ENCODE measurements at places on chromosomes 5 and 9.

DNA sequence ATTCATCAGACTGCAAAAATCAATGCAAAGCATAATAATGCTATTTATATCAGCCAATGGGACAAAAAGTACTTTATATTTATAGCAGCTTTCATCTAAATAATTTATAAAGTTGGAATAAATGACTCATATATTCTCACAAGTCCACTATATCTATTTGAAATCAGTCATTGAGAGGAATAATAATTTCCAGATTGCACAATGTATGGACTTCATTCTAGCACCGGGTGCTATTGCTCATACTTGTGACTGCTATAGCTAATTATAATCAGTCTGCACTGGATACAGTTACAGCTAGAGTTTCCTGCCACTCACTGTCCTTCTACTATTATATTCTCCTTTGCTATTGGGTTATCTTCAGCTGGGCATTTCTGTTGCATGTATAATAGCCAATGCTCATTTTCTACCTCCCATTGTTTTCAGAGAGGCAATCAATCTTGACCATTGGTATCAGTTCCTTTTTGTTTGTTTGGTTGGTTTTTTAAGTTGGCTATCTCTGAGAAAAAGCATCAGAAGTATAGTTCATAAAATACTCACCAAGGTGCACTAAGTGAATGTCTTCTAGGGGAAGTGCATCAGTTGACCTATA, 1.9 kb downstream of the CDH18 start:
- no peak for DNase-seq

DNA sequence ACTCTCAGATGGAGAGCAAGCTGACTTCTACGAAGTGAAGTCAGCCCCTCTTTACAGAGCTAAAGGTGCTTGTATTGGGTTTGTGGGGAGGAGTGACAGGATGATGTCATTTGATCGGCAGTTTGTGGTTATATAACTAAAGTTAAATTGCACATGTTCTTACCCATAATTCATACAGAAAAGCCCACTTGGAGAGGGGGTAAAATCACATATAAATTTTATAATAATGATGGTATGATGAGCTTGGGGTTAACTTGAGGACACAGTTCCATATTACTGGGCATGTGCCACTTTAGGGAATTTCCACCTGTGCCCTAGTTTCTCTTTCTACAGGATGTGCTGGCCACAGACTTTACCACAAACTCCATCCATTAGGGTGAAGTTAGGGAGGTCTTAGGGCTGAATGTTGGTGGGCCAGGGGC, 1178.6 kb upstream of the CDH9 start:
- DNase-seq, result peak; percentile 12

DNA sequence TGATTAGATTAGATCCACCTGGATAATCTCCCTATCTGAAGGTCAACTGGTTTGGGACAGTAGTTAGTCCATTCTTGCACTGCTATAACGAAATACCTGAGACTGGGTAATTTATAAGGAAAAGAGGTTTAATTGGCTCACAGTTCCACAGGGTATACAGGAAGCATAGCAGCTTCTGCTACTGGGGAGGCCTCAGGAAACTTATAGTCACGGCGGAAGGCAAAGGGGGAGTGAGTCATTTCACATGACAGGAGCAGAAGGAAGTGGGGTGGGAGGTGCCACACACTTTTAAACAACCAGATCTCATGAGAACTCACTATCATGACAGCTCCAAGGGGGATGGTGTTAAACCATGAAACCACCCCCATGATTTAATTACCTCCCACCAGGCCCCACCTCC, 9.9 kb downstream of the C9orf40 start:
- no peak for DNase-seq

DNA sequence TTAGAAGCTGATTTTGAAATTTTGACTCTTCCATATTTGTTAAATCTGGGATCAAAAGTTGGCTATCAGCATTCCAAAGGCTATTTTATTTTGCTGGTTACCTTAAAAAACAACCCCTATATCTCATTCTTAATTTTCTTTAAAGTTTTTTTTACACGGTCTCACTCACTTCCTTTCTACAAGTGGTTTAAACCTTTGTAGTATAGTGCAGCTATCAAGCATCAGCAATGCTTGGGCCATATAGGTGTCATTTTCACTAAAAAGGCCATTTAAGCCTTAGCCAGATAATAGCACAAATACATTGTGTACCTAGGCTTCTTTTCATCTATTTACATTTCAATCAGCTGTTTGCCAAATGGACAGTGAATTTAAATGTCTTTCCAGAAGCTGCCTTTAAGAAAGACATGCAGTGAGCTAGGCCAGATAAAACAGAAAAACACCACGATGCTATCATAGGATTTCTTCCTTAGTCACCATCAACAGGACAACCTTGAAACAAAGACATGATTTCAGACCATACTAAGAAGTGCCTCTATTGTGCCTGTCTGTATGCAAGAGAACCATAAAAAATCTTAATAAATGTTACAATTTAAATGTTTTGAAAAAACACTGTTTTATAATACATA, 104.2 kb downstream of the RAPGEF6 start:
- no peak for DNase-seq

DNA sequence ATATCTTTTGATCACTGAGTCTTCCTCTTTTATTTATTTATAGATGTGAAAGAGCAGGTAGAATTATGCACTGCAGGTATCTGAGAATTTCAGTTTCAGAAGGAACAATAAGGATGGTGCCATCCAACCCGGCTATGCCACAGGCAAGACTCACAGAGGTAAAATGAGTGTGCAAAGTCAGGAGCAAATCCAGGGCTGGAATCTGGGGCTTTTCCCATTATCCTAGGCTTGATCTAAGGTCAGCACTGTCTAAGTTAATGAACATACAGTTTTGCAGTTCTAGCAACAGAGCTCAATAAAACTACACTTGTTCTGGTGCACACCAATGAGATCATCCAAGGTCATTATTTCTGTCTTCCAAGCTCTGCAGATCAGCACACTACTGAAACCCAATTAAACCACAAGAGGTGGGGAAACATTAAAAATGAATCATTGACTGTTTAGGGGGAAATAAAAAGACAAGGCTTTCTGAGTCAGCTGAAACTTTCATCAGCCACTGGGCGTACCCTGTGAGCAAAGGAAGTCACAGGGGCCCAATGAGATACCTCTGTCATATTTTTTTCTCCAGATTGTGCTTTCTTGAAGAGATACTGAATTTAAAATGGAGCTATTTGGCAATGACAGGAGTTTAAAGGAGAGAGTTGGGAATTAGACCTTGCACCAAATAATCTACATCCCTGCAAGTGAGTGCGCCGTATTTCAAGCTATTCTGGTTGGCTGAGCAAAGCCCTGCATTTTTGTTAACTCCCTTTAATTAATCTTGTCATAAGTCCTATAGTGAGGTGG, 662.2 kb upstream of the ZNF608 start:
- DNase-seq, result no peak

- DNase-seq, result no peak
Measured at GRCh38 chr5:169011451-169011850, 289.5 kb downstream of the SLIT3 start.

- DNase-seq, result no peak
Measured at GRCh38 chr9:7710686-7711085, 88.9 kb downstream of the DMAC1 start.

DNA sequence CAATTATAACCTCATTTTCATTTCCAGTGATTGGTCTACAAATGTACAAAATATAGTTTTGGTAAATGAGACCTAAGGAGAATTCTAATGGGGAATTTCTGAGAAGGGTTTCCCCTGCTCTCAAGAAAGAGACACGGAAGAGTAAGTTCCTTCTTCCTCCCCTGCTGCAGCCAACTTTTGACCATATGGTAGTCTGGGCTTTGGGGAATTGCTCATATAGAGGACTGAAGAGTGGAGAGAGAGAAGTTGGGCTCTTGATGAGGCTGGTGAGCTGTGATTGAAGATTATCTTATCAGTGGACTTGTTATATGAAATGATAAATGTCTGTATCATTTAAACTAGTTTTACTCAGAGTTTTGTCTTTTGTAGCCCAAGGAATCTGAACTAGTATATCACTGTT, 4.3 kb upstream of the LNPEP start:
- DNase-seq, result no peak

DNA sequence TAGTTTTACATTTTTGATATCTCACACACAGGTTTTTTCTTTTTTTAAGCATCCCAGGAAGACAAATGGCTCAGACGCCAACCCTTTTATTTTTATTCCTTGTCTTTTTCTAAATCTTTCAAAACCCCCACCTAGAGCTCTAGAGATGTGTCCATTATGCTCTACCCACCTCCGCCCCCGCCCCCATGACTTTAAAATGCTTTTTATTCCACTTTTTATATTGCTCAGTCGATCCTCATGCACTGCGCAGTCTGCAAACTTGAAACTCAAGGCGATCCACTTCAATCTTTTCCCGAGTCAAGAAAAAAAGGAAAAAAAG, 411 bp upstream of the MAT2B start:
- no peak for DNase-seq

DNA sequence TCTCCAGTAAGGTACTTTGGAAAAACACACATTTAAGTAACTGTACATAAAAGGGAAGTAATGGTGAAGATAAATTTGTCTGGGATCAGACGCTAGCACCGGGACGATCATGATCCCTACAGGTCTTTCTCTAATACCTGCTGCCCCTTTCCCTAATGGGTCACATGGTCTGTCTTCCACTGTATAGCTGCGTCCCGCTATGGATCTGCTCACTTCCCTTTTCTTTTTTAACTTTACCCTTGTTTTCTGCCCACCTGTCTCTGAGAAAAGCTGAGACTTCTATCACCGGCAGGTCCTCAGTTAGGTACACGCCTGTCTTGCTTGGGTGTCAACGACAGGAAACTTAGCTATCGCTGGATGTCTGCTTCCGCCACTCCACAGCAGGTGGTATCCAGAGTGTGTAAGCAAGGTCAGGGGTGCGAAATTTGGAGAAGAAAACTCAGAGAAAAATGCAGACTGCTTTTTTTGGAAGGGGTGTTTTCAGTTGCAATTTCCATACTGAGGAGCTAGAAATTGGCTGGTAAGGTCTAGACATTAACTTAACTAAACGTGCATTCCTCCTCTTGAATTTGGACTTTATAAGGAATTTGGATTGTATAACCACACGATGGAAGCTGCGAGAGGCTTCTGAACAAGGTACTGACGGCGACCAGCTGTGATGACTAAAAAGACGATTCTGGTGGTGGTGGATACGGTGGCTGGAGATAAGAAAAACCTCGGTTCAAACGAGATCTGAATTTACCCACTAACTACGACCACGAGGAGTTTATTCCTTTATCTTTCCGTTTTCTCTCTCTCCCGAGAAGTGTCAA, 1.1 kb upstream of the ICE1 start:
- peak; percentile 42 for DNase-seq

GRCh38 chr9:72150661-72151060, 1.4 kb downstream of the GDA start:
- no peak for DNase-seq

GRCh38 chr5:176410486-176411180, 5.7 kb downstream of the CLTB start:
- DNase-seq, result no peak

- DNase-seq, result no peak
Measured at GRCh38 chr9:112044186-112044585, 130.9 kb downstream of the SUSD1 start.

DNA sequence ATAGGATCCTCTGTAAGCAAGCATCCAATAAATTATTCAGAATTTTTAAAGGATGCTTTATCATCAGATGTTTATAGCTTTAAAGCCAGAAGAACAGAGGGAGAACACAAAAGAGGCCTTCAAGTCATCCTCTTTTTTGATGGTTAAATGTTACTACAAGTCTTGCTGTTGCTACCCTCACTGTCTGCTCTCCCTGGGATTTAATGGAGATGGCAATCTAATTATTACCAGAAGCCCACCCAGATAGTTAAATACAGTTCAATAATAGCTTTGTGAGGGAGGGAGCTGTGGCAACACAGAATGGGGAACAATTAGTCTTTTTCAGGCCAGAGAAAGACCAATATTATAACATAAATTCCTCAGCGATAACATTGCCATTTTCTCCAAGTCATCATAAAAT, 87.0 kb upstream of the ACTBL2 start:
- no peak for DNase-seq

- no peak for DNase-seq
Measured at GRCh38 chr9:33850677-33851076, 33.7 kb downstream of the UBE2R2 start.

GRCh38 chr9:5626727-5627634, 1.9 kb upstream of the RIC1 start:
- DNase-seq, result peak; percentile 63

DNA sequence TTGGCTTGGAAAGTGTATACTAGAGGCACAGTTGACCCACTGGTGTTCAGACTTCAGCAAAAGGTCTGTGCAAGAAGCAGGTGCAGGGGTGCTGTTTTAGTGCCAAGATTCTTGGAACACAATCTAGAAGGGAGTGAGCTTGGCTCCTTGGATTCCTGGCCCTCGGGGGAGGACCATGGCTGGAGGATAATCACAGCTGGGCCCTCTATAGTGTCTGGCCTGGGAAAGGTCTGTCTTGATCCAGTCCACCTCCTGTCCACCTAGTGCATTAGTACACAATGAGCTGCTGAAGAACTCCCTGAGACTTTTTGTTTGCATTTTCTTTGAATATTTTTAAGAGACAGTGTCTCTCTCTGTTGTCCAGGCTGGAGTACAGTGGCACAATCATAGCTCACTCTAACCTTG, 50.4 kb upstream of the PLPP1 start:
- DNase-seq, result no peak

DNA sequence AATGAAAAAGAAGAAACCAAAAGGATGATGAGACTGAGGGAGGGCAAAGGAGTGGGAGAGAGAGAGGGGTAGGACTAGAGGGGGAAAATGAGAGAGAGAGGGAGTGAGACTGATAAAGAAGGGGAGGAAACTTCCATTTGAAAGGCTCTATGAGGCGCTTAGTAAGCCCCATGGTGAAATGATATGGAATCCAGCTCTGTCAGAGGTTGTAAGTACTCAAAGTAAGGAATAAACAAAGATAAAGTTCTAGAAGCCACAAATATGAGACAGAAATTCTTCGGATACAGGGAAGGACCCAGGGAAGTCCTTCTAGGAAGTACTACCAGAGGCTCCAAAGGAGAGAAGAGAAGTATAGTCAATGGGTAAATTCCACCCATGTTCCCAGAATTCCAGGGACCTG, 21.7 kb upstream of the VLDLR start:
- DNase-seq, result no peak

GRCh38 chr5:99060306-99061261, 131.8 kb upstream of the CHD1 start:
- DNase-seq, result peak; percentile 88

DNA sequence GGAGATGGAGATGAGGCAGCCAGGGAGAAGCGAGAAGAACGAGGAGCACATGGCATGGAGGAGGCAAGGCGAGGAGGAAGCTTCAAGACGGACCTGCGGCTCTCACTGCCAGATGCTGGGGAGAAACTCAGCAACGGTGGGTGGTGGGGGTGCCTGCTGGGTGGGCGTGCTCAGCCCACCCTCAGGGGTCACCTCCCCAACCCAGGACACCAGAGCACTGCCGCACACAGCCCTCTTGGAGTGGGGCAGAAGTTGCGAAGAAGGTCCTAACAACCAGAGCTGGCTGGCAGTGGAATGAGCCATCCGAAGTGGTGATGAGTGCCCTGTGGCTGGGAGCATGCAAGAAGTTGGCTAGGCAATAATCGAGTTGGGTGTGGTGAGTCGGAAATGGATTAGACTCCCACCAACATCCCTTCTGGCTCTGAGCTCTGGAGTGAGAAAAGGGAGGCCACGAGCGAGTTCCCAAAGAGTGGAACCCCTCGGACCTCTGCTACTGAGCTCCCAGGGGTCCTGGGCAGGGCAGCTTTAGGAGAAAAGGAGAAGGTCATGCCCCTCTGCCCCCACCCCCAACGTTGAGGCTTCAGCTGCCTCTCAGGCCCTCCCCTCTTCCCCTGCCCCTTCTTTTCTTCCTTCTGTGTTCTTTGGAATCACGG, 212.7 kb upstream of the MVB12B start:
- DNase-seq, result no peak

- no peak for DNase-seq
Measured at GRCh38 chr5:14861123-14861765, 10.3 kb downstream of the ANKH start.

All from CD4-positive, alpha-beta T cell treated with Interleukin-17A for 1 hour (primary cell).